ENCODE measurements at places on chromosomes 4 and X.

DNA sequence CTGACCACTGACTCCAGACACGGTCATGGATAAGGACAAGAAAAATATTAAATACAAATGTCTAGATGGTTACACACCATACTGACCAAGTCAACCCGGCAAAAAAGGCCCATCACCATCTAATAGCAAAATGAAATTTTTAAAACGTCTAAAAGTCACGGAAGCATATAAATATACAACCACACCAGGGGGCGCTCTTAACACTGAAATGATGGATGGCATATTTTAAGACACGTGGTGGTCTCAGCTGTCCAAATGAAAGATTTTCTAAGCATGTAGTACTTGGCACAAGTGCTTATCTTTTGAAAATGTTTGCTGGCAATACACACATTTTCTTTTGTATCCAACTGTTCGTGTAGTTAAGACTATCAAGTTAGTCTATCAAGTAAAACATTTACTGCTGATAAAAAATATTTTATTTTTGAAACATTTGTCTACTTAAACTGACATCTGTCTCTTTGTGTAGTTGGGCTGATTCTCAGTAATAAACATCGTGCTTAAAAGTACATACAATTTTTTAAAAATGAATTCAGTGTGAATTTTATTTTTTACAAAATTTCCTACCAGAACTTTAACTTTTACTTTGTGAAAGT lies 64.6 kb downstream of the COX7B2 start:
- DNase-seq = peak; percentile 77

GRCh38 chrX:55695227-55696018 lies 22.1 kb upstream of the RRAGB start:
- DNase-seq = no peak

DNA sequence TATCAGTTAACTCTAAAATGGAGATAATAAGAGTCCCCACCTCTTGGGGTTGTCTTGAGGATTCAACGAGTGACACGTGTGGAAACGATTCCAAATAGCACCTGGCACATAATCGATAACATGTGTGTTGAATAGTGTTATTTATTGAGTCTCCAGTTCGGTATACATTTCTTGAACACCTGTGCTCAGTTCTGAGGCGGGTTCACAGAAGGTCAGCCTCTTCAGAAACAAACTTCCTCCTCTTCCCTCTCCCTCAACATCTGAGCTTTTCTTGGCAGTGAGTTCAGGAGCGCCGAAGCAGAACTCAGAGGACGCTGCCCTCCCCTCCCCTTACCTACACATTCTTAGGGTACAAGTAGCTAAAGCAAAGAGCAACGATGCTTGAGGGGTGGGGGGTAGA lies 934 bp downstream of the PDHA1 start:
- DNase-seq = peak; percentile 10

- no peak for DNase-seq
Observed at GRCh38 chrX:66410806-66411205, 228.1 kb downstream of the EDA2R start.

- no peak for DNase-seq
Observed at GRCh38 chr4:30586850-30587249, 133.3 kb upstream of the PCDH7 start.

GRCh38 chr4:16023776-16024408 lies 59.9 kb downstream of the PROM1 start:
- no peak for DNase-seq

DNA sequence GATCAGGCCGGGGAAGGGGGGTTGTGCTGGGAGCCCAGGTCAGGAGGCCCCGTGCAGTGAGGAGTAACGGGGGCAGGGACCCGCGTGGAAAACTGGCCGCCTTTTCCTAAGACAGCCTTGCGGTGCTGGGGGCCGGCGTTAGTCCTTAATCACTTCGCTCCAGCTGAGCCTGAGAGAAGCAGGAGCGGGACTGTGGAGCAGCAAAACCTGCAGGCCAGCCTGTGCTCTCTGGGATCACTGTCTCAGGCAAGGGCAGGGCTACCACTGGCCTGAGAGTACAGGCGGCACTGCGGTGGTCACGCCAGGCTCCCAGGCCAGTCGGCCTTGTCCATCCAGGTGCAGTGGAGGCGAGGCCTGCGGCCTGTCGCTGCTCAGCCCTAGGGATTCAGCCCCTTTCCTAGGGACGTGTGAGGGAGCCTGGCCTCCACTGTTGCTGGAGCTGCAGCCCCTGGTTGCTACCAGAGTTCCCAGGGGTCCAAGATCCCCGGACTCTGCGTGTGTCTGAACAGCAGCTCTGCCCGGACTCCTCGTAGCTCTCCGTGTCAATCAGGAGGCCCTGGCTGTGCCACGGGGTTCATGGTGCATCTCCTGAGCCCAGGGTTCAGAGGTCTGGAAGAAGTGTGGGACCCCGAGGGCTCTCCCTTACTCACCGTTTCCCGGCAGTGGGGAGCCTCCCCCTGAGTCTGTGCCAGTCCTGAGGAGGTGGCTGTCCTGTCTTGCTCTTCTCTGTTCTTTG lies 2141.7 kb upstream of the TENM3 start:
- DNase-seq = no peak

DNA sequence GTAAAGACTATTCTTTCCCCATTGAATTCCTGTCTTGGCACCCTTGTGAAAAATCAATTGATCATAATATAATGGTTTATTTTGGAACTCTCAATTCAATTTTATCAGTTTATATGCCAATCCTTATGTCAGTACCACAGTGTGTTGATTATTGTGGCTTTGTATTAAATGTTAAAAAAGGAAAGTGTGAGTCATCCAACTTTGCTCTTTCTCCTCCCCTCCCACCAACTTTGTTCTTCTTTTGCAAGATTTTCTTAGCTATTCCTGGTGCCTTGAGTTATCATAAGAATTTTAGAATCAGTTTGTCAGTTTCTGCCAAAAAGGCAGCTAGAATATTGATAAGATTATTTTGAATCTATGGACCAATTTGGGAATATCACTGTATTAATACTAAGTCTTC lies 11.2 kb upstream of the RNF175 start:
- no peak for DNase-seq

- no peak for DNase-seq
Observed at GRCh38 chr4:127641524-127641923, 8.8 kb downstream of the INTU start.

GRCh38 chr4:3196670-3197359 lies 52.1 kb upstream of the MSANTD1 start:
- DNase-seq = no peak

- DNase-seq = no peak
Observed at GRCh38 chr4:16472537-16472936, 246.3 kb upstream of the TAPT1 start.

DNA sequence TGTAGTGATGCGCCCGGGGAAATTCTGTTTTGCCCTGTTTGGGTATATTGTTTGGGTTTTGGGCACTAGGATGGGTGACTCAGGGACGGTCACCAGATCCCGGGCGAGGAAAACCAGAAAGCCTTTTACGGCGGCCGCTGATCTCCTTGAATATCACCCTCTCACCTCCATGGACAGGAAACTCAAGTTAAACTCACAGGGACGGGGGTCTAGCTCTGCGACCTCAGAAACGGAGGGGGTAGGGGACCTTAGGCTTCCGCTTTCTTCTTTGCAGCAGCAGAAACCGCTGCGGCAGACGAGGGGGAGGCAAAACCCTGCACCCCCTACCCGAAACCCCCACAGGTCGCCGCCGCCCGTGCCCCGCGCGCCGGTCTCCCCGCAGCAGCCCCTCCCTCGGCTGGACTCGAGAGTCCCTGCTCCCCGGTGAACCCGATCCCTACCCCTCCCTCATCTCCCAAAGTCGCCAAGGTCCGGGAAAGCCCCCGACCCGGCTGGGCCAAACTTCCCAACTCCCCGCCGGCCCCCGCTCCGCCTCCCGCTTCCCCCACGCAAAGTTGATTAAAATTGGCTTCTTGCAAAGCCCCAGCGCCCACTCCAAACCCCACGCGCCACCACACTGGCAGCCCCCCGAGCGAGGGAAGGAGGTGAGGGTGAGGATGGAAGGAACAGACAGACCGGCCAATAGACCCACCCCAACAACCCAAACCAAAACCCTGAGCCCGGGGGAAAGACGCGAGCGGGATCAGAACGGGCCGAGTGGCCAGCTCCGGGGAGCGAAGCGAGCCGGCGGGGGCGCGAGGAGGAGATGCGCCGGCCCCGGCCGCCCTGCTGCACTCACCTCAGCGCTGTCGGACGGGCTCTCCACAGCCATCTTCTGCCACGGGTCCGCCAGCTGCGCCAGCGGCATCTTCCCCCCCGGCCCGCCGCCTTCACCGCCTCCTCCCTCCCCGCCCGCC lies 705 bp downstream of the RPS6KA3 start:
- peak; percentile 37 for DNase-seq

GRCh38 chr4:124017185-124017785 lies 620.7 kb downstream of the SPRY1 start:
- no peak for DNase-seq

DNA sequence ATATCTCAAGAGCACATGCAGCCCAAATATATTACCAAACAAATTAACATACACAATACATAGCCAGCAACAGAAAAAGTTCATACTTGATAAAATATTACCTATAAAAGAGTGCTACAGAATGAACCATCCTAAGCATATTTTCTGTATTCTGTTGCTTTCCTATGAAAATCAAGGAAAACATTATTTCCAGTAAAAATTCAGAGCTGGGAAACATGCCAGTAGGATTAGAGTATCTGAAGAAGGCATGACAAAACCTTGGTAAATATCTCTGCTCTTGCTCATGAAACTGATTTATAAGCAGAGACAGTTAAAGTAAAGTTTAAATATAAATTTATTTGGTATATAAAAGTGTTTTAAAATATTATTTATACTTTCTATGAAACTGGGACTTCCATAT lies 599.7 kb downstream of the ARAP2 start:
- no peak for DNase-seq

DNA sequence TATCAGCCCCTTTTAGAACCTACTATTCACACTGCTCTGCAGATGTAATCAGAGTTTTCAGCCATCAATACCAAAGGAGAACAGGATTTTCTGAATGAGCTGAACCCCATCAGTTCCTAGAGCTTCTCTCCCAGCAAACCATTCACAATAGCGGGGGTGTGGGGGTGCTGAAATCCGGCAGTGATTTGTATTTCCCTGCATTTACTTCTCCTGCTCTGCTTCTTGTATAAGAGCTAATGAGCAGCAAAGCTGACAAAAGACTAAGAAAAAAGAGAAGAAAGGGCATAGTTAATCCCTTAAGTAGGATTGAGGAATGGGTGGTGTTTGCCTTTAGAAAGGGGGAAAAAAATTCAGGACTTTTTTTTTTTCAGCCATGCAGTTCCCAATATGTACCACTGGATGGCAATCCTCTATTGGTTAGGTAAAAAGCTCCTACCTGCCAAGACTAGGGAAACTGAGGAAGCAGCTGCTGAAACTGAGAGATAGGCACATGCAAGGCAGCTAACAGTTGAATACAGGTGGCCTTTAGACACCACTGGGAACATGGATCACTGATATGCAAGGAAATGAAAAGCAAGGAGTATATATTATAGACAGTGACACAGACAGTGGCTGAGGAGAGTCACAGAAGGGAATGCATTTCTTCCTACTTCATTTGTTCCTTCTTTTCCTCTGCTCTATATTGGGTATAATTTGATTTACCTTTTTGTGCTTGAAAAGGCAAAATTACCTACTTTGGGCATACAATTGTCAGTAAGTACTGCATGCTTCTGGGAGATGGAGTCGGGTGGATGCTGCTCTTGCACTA lies 217.9 kb downstream of the HS6ST2 start:
- DNase-seq = peak; percentile 4

DNA sequence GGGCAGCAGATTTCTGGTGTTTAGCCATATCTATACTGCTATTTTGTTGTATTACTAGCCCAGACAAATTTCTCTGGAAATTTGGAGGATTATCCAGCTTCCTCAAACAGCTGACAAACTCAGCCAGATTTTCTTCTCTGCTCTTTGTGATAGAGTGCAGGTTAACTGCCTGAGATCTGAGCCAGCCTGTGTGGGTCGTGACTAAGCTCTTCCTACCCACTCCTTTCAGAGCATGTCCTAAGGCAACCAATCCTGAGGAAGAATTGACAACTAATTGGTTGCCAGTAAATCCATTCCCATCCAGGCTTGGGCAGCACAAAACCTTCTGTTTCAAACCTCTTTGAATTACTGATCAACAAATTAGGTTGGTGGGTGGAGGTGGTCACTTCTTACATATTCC lies 2.5 kb upstream of the GABRA2 start:
- DNase-seq = no peak

DNA sequence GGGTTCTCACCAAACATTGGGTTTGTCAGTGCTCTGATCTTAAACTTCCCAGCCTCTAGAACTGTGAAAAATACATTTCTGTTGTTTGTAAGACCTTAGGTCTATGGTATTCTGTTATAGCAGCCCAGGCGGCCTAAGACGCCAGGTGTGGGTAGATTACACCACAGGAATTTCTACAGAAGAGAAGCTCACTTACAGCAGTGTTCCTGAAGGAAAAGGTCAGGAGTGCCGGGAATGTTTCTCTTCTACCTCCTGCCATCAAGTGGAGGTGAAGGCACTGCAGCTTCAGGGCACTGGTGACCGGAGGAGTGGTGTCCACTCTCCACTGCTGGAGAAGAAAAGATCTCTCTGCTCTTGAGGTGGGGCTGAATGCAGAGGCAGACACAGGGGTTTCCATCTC lies 45.7 kb downstream of the FHDC1 start:
- no peak for DNase-seq

DNA sequence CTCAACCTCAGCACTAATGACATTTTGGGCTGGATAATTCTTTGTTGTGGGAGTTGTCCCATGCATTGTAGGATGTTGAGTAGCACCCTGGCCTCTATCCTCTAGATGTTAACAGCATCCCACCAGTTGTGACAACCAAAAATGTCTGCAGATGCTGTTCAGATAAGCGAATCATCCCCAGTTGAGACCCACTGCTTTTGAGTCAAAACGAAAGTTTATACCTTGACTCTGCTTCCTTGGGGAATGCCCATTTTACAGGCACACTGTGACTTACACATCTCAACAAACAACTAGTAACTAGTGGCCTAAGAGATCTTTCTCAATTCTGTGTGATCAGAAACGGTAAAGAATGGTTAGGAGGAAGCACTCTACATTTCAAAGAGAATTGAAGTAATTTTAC lies 37.0 kb downstream of the SEPSECS start:
- DNase-seq = no peak

GRCh38 chr4:7829652-7830580 lies 109.7 kb downstream of the AFAP1 start:
- no peak for DNase-seq

- peak; percentile 77 for DNase-seq
Observed at GRCh38 chr4:73705056-73705432, 35.3 kb upstream of the CXCL8 start.

DNA sequence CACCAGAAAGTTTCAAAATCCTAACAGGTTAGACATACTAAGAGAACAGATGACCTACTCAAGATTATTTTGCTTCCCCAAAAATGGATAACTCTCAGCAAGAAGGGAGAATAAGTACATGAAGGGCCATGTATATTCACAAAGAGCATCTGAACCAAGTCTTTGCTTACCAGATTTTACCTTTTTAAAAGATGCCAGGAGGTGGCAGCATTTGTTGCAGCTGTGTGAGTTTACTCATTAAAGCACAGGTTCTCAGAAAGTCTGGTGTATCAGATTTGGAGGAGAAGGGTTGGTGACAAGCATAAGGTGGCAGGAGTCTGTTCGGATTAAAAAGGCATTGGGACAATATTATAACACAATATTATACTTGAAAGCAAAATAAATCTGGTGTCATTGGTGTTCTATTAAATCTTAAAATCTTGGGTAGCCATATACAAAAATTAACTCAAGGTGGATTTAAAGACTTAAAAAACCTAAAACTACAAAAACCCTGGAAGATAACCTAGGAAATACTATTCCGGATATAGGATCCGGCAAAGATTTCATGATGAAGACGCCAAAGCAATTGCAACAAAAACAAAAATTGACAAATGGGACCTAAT lies 51.3 kb upstream of the NFKB1 start:
- peak; percentile 79 for DNase-seq
